ENCODE measurements at places on chromosomes 11 and 22.
A peak's percentile ranks its signal among the peaks of the same experiment; 100 is the strongest.

- no peak for DNase-seq
These were observed 55.5 kb upstream of the GRAMD1B start for GRCh38 chr11:123374622-123374968.

DNA sequence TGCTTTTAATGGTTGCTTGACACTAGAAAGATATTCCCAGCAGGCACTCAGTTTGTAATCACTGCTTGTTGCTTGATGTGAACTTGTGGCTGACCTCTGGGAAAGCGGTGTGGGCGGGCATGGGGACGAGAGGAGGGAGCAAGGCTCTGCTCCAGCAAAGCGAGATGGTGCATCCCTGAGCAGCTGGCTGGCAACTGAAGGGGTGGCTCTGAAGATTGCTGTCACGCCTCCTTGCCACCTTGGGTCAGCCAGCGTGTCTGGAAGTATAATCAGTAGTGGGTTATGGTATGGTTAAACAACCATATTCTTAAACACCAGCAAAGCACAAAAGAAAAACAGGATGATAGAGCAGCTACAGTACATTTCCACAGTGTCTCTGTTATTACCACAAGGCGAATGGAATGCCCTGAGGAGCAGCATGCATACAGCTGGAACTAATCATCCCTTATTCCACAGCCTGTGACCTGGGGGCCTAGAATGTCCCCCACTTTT lies 124.5 kb downstream of the TRIM44 start:
- no peak for DNase-seq

DNA sequence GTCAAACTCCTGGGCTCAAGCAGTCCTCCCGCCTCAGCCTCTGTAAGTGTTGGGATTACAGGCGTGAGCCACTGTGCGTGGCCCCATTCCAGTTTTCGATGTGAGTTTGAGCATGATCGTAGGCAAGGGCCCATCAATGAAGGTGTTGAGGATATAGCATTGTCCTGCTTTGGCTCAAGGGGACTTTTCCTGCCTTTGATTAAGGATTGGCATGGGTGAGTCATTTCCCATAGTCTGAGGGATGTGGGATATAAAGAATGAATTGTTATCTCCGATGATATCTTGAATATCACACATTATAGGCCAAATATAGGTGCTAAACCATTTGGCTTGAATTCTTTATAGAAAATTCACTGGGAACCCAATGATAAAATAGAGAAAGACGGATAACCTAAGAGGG lies 30.4 kb downstream of the STIM1 start:
- DNase-seq: no peak

DNA sequence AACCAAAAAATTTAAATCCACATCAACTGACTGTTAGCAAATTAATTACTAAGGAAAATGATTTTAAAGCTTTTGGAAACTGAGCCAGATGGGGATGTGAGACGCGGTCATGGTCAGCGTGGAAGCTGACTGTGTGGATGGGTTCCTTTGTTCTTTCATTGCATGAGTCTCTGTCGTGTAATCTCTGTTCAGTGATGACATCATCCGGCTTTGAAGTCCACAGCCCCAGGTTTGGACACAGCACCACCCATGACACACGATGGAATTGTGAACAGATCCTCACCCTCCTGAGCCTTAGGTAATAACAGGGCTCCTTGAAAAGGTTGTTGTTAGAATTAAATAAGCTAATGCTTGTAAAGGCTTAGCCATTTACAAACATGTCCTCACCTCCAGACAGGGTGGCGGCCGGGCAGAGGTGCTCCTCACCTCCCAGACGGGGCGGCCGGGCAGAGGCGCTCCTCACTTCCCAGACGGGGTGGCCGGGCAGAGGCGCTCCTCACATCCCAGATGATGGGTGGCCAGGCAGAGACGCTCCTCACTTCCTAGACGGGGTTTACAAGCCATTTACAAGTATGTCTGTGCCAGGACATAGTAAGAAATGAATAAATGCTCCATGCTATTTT lies 677.3 kb downstream of the TBC1D22A start:
- DNase-seq: no peak

- DNase-seq: no peak
These were observed 47.0 kb downstream of the GRAMD4 start for GRCh38 chr22:46667245-46667623.

DNA sequence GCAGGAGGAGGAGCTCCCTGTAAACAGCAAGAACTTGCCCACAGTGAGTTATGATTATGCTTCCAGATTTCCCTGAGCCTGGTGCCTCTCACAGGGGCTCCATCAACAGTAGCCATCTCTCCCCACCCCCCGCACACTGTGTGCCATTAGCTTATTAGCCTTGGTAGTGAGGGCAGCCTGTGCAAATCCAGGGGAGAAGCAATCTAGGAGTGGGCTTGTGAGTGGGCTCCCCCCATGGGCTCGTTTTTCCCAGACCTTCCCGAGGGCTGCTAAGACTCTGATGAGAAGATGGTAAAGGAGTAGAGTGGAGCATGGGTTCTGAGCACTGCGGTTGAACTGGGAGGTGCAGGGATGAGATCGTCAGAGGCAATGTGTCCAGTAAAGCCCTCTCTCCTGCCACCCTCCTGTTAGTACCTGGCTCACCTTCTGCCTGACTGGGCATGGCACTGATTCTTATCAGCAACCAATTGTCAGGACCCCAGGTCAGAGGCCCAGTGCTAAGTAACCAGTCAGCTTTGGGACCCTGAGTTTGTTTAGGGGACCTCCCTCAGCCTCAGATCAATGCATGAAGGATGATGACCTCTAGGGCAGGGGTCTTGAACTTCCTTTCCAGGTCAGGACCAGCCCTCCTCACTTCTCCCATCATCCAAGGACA lies 38.4 kb upstream of the TP53I11 start:
- no peak for DNase-seq

GRCh38 chr11:12547953-12548650 lies 126.1 kb upstream of the TEAD1 start:
- DNase-seq: no peak

DNA sequence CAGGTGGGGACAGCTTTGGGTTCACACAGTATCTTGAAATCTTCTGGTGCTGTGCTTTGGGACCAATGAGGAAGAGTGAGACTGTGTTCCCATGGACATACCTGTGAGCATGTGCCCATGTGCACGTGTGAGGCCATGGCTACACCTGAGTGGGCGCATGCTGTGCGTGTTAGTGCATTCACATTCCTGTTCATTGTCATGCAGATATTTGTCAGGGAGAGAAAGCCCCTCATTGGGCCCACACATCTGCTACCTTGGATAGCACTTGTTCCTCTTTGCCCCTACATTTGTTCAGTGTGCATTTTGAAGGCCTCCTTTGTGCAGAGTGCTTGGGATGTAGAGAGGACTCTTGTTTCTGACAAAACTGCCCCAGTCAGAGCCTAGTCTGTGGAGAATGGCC lies 154.3 kb upstream of the E2F8 start:
- no peak for DNase-seq

- no peak for DNase-seq
These were observed 186.0 kb upstream of the ANO5 start for GRCh38 chr11:22006901-22007300.

GRCh38 chr11:100484948-100485347 lies 202.1 kb upstream of the ARHGAP42 start:
- DNase-seq: no peak

GRCh38 chr11:14657841-14658240 lies 14.2 kb downstream of the PDE3B start:
- no peak for DNase-seq

DNA sequence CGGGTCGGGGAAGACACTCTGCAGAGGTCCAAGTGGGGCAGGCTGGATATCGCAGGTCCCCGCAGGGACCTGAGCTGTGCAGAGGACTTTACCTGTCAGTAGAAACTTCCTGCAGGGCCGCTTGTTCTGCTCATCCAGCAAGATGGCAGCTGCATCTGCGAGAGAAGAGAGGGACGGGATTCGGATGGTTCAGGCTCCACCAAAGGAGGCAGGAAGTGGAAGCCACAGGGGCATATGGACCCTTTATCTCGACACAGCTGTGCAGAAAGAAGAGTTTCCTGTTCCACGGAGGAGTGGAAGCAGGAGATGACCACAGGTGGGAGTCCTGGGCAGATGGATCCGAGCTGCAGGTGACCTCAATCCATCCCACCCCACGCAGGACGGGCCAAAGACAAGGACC lies 22.5 kb downstream of the CABP7 start:
- no peak for DNase-seq

DNA sequence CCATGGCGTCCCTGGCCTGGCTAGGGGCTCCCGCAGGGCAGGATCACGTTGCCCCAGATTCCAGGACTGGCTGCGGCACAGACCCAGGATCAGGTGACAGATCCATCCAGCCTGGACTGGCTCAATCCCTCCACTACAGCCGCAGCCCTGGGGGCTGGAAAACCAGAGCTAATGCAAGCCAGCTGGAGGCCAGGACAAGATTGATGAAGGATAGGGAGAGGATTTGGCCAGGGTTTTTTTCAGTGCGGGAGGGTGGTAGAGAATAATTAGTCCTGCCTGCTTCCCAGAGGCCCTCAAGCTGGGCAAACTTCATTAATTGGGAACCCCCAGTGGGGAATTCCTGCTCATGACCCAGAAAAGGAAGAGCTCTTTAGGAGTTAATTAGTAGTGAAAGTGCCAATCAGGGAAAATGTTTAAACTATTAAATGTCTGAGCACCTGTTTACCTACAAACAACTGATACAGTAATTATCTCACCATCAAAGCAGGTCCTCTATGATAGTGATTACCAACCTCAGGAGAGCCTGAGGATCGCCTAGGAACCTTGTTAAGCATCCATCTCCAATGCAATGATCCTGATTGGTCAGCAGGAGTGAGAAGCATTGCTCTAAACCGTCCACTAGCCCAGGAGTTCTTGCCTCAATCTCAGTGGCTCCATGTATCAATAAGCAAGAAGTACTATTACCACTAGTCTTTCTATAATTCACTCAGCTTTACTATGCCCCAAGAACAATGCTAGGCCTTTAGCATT lies 33.0 kb upstream of the MYOD1 start:
- no peak for DNase-seq

GRCh38 chr11:114110952-114111947 lies 51.7 kb downstream of the ZBTB16 start:
- no peak for DNase-seq

DNA sequence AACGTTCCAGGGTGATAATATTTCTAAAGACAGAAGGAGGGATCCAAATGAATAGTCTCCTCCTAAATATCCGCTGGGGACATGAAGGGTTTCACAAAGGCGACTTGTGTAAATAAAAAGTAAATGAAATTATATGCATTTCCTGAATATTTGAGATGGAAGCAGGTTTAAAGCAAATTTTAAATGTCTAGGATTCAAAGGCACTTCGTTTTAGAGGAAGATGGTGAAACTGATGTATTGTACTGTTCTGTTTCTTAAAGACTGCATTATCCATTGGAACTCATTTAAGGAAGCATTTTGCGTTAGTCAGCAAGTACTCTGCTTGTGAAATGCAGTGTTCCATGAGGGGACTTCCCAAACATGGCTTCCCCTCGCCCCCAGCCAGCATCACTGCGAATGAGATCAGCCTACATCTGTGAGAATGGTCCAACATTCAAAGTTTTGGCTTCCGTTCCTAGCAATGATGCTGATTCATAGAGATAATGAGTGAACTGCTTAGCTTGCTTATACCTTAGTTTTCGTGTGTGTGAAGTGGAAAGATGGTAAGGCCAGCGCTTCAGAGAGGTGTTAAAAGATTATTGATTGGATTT lies 1.5 kb downstream of the RAB39A start:
- peak; percentile 4 for DNase-seq

DNA sequence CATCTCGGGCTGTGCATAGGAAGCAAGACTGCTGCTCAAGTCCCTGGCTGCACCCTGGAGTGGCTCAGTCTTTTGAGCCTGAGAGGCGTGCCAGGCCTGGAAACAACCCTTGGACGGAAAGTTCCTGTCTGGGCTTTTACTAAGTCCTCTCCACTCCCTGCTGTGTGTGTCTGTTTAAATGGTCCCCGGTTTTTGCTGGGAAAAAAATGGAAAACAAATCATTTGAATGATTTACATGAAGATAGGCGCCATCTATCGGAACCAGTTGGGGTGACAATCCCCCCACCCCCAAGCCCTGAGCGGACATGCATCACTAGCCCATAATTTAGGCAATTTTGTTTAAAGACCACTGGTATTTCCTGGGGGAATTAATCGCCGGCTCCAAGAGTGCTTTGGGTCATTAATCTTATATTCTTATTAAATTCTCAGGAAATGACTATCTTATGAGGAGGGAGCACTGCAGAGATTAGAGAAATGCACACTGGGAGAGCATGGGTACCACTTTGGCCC lies 2.7 kb upstream of the GAB2 start:
- DNase-seq: peak; percentile 51

DNA sequence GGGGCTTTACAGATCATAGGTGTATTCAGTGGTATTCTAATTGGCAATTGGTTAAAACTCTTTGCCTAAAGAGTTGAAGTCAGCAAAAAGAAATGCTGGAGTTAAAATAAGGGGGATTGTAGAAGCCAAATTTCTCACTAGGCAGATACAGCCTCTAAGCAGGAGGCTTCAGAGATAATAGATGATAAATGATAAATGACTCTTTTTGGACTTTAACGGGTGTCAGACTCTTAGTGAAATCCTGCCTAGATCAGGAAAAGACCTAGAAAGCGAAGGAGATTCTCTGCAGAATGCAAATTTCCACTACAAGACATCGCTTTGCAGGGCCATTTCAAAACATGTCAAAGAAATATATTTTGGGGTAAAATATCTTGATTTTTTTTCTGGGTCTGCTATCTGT lies 182.8 kb downstream of the FAM76B start:
- no peak for DNase-seq

- no peak for DNase-seq
These were observed 1237.8 kb downstream of the BRD1 start for GRCh38 chr22:48589901-48590300.

- no peak for DNase-seq
These were observed 1.1 kb upstream of the SHISA8 start for GRCh38 chr22:41915786-41916493.

GRCh38 chr11:58968251-58968711 lies 29.0 kb downstream of the GLYATL1 start:
- DNase-seq: no peak

- DNase-seq: peak; percentile 40
These were observed 43.4 kb downstream of the CPT1A start for GRCh38 chr11:68798221-68798813.

DNA sequence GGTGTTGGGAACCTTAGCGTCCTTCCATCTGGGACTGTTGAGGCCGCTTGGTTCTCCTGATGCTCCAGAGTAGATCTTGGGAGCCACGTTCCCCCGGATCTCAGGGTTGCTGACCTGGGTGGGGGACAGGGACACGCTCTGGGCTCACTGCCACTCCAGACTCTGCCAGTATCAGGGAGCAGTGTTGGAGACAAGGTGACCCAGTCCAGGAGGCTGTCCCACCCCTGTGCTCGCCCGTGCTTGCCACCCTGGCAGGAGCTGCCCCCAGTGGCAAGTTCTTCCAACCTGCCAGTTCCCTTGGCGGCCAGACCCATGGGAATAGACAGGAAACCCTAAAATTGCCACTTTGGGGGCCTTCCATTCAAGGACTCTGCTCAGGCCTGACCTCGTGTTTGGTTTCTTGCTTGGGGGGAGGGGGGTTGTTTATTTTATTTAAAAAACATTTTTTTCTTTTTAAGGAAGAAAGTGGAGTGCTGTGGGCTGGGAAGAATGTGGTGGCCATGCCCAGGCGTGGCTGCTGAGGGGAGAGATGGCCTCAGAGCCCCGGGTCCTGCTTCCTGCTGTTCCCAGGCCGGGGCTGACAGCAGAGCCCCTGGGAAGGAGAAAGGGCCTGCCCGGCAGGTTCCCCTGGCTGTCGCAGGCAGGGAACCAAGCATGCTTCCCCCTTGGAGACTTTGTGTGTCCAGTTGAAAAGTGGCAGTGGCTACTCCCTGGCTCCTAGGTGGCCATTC lies 7.2 kb downstream of the GRK2 start:
- no peak for DNase-seq

- DNase-seq: no peak
These were observed 238.9 kb downstream of the NTM start for GRCh38 chr11:131609337-131609736.

All from CD4-positive, alpha-beta T cell treated with Interleukin-21 for 1 hour (primary cell).